ENCODE measurements at places on chromosomes 4 and X.

GRCh38 chr4:125732632-125733031, 417.9 kb downstream of the FAT4 start:
- no peak for DNase-seq

DNA sequence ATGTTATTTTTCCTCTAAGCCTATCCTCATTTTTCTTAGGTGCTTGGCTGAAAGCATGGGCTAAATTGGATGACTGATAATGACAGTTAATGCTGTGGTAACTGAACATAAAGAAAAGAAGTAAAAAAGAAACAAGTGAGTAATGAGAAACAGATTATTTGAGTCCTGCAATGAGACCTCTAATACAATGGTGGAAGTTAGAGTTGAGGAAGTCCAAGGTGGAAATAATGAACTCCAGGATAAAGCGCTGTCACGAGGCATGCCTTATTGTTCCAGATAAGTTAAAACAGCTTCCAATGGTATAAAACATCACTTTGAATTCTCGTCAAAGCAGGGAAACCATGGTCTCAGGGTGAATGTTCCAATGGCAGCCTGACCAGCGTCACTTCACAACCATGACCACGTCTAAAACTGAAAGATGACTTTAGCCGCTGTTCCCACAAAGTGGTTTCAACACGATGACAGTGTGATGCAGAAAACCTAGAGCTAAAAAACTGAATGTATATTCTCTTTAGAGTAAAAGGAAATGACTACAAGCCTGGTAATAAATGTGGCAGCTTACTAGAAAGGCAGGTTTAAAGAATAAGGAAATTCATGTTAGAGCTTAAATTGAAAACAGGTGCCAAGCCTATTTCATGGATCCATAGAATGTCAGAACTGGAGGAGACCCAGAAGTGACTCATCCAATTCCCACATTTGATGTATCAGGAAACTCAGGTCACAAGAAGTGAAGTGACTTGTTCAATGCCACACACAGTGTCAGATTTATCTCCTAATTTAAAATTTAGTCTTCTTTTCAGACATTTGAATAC, 202.6 kb upstream of the GYPA start:
- no peak for DNase-seq

DNA sequence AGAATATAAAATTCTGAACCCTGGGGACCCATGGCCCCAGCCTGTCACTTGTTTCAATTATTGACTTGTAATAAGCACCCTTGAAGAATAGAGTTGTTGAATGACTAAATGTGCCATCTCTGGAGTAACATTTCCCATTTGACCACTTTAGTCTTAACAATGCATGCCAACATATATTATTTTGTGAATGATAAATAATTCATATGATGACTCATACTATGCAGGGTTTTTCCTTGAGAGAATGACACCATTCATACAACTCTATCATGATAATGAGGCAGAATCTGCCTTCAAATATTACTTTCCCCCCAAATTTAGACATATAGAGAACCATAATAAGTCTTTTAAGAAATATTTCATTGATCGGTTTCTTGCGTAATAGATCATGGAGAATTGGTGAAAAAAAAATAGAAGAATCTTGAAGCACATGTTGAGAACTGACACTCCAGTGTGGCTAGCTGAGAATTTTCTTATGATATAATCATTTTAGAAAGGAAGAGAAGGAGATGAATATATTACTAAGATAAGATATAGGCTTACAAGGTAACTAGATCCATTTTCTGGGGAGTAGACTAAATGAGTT, 404.5 kb downstream of the GRXCR1 start:
- no peak for DNase-seq

GRCh38 chr4:102663073-102663472, 97.7 kb downstream of the MANBA start:
- DNase-seq, result no peak

- no peak for DNase-seq
Observed at GRCh38 chrX:118614150-118614549, 113.3 kb upstream of the IL13RA1 start.
